Activated CD4-positive, CD25-positive, alpha-beta regulatory T cell treated with anti-CD3 and anti-CD28 coated beads, Interleukin-2, amount 50 U/mL, for 72 hours (primary cell): ENCODE measurements at places on chromosomes 13 and 19.

GRCh38 chr13:98549006-98549727 lies 27.7 kb downstream of the STK24 start:
- DNase-seq = no peak

DNA sequence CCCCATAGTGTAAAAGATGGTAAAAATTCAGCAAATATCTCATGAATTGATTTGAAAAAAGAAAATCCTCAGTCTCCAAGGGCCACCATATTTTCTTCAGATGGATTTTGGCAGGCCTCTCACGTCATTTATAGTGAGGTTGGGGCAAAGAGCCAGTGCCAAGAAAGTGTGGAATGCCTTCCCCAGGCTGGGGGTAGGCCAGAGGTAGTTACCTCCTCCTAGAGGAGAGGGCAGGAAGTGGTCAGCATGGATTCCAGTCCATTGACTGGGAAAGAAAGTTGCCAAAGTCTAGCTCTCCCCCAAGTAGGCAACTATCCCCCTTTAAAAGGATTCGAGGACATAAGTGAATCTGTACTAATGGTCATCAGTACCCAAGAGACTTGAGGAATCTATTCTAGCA lies 68.4 kb upstream of the KCTD4 start:
- DNase-seq = no peak

- DNase-seq = no peak
Observed at GRCh38 chr13:40261947-40262346, 404.5 kb downstream of the FOXO1 start.

GRCh38 chr13:104315606-104316005 lies 1249.4 kb upstream of the SLC10A2 start:
- DNase-seq = no peak

GRCh38 chr13:100495455-100495854 lies 93.1 kb downstream of the GGACT start:
- DNase-seq = no peak

DNA sequence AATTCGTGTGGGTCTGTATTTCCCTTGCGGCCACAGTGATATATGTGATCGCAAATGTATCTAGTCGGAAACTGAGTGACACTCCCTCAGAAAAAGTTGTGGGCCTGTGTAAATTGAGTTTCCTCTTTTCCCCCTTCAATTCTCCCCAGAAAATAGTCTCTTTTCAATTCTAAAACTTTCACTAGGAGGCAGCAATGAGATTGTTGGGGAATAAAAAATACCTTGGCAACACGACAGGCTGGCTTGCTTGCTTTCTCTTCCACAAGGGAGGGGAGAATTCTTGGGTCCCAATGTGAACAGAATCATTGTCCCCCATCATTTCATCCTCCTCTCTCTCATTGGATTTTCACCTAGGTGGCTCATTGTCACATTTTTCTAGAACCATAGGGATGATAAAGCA lies 3.7 kb upstream of the SOX21 start:
- no peak for DNase-seq

- DNase-seq = no peak
Observed at GRCh38 chr13:48151363-48152161, 56.7 kb upstream of the MED4 start.

DNA sequence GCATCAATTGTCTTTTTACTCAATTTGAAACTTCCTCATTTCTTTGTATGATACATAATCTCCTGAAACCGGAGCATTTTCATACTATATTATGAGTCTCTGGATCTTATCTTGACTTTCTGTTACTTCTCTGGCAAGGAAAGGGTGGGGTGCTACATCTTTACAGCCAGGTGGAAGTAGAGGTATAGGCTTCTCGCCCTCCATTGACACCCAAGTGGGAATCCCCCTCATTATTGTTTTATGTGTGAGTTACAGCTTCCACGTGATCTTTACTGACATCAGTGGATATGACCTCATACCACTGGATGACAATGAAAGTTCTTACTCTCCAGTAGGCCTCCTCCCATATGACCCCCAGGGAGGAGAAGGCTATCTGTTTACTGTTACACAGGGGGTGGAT lies 262.1 kb upstream of the DACH1 start:
- DNase-seq = no peak

GRCh38 chr13:40671956-40672764 lies 5.7 kb upstream of the FOXO1 start:
- no peak for DNase-seq

GRCh38 chr19:17605761-17606589 lies 50.5 kb downstream of the COLGALT1 start:
- peak; percentile 75 for DNase-seq

- DNase-seq = no peak
Observed at GRCh38 chr19:35171730-35172129, 17.2 kb downstream of the FXYD5 start.

DNA sequence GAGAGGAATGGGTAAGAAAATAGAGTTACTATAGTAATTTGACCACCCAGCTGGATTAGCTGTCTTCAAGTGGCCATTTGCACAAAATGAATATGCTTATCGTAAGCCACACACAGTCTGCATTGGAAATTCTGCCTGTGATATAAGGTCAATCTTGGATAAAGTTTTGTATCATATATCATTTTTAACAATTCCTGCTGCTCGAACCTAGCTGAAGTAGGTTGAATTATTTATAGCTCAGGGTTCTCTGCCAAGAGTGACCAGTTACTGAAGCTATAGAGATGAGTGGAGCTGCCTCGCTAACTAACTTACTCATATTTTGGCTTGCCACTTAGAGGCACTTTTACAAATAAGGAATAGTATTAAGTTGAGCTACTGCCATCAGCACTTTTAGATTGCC lies 220.9 kb downstream of the RGCC start:
- no peak for DNase-seq

GRCh38 chr13:95724252-95724651 lies 47.3 kb downstream of the DNAJC3 start:
- no peak for DNase-seq

DNA sequence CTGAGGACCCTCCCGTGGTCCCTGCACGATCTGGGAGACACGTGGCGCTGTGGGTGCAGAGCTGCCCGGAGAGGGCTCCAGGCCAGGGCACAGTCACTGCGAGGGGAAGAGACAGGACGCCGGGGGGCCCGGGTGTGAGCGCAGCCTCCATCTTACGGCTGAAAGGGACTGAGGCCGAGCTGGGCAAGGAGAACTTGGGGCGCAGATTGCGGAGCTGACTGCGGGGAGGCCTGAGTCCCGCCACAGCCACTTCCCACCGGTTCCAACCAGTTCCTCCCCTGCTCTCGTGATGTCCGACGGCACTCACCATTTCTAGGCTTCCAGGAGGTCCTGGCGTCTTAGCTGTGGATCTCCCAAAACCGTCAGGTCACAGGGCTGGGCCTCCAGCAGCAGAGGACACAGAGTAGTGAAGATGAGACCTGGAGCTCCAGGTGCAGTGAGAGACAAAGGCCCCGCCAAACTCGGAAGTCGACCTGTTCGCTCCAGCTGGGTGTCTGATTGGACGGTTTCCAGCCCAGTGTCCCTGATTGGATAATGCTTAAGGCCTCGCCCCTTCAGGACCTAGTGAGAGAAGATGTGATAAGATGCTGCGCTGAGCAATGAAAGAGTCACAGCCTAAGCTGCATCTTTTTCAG lies 4.8 kb upstream of the ZNF253 start:
- peak; percentile 53 for DNase-seq

DNA sequence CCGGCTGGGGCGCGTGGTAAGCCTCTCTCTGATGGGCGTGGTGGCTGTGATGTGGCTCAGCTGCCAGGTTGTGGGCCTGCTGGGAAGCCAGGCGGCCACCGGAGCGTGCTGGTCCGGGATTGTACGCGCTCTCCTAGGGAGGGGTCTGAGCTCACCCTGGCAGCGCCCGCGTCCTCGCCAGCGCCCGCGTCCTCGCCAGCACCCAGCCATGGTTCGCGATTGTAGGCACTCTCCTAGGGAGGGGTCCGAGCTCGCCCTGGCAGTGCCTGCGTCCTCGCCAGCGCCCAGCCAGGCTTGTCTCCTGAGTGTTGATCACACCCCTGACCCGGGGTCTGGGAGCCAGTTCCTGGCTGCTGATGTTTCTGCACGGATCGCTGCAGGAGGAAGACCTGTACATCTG lies 13.8 kb downstream of the ADAT3 start:
- no peak for DNase-seq

DNA sequence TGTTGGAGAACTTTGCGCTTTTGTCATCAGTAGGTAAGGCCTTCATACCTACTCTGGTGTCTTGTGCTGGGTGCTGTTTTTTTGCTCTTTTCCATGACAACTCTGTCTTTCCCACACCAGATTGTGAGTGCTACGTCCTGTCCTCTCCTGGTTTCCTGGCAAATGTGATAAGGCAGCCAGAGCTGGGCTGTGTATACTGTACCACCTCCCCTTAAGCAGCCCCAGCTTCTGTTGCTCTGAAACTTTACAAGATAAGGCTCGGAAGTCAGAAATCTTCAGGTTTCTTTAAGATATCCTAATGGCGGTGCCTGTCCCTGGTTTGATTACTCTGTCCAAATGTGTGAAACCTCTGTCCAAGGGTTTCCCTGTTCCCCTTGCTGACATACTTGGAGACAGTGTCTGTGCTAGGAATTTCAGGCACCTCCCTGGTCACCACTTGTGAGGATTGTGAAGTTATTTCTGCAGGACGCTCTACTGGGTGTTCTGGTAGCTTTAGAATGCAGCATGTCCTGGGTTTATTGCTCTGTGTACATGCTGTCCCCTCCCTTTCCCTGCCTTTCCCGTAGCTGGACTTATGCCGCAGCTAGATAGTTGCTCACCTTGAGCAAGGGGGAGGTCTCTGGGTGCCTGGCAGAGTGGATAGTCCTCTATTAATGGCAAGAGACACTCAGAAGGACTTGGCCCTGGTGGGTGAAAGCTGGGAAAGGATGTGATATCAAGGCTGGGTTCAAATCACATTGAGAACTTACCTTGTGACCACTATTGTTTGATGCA lies 7.0 kb downstream of the ZNF749 start:
- no peak for DNase-seq

DNA sequence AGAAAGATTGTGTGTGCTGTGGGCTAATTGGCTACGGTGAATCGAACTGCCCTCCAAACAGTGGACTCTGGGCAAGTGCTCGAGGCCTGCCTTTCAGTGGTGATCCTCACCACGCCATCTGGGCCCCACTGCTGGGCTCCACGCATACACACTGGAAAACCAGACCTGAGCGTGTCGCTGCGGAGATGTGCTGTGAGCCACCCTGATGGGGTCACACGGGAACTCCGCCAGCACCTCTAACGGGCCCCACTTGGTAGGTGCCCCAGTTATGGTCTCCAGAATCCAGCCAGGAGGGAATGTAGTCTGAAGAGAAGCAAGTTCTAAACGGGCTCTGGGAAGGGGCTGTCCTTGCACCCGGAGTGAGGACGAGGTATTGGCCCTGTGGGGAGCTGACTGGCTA lies 39.3 kb downstream of the C13orf46 start:
- DNase-seq = no peak

GRCh38 chr13:36814465-36814864 lies 4.6 kb upstream of the RFXAP start:
- DNase-seq = no peak

DNA sequence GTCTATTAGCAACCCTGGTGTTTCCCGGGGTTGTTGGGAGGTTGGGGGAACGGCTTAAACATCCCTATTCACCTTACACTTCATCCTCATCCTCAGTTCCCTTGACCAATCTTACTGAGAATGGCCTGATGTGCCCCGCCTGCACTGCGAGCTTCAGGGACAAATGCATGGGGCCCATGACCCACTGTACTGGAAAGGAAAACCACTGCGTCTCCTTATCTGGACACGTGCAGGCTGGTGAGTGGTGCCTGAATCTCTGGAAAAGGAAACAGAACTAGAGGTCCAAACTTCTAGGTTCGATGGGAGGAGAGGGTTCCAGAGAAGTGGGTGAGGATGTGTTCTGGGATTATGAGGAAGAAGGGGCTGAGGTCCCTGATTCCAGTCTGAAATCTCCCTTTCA lies 5.9 kb downstream of the PINLYP start:
- DNase-seq = no peak

- DNase-seq = no peak
Observed at GRCh38 chr19:31500197-31500830, 151.1 kb upstream of the TSHZ3 start.

DNA sequence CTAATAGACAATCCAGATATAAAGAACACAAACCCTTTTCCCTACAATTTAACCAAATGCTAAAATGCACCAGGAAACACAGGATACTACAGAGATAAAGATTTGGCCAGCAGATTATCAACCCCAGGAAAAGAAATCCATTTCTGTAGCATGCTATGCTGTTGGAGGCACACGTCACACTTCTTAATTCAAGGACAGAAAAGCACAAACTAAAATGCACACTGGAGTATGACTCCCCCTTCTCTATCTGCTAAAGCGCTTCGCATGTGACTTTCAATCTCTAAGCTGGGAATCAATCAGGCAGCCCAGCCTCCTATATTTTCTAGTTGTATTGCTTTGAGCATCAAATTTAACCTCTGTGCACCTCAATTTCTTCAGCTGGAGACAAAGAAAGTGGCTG lies 22.2 kb downstream of the ABCC4 start:
- no peak for DNase-seq

- no peak for DNase-seq
Observed at GRCh38 chr13:40094056-40094455, 438.6 kb downstream of the COG6 start.

- no peak for DNase-seq
Observed at GRCh38 chr19:16470911-16471811, 609 bp downstream of the EPS15L1 start.

- no peak for DNase-seq
Observed at GRCh38 chr19:38932425-38933179, 1.9 kb downstream of the MRPS12 start.

DNA sequence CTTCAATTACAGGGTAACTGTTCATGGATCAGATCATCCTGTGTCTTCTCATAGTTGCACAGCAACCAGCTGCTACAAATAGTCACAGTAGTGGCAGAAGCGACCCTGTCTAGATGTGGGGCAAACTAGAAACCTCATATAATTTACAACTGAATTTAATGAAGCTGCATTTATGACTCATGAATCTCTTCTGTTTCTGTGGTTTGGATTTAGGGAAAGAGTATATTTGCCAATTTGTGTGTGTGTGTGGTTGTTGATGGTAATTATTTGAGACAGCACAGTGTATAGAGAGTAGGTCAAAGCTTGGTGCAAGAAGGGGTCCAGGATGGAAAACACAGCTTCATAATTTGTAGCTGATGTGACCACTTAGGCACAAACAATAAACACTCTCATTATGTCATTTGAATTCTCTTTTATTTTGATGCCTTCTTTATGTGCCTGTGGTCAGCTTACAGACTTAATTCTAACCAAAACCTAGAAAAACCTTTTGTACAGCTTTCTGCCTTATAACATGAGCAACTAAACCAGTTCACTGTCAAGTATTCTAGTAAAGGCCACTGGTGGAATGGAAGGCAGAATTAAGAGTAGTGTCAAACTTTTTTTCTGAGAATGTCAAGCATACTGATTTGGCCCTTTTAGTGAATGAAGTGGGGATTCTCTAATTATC lies 218.1 kb downstream of the TBC1D4 start:
- DNase-seq = no peak

- DNase-seq = no peak
Observed at GRCh38 chr13:66781241-66781640, 448.9 kb downstream of the PCDH9 start.

GRCh38 chr13:51885651-51886050 lies 23.9 kb downstream of the CCDC70 start:
- DNase-seq = no peak
